Small intestine (tissue), 16 donors: ENCODE measurements at places on chromosomes 11 and 22. TPM values are rescaled to one million over a fixed set of nuclear protein-coding genes. Genes with fewer than 3 reads are reported as not detected.

- DNase-seq: no peak
Observed at GRCh38 chr11:126527651-126528050, 172.2 kb downstream of the ST3GAL4 start.

- peak; percentile 13 for DNase-seq
Observed at GRCh38 chr11:85947431-85948272, 92.5 kb downstream of the CCDC83 start.

DNA sequence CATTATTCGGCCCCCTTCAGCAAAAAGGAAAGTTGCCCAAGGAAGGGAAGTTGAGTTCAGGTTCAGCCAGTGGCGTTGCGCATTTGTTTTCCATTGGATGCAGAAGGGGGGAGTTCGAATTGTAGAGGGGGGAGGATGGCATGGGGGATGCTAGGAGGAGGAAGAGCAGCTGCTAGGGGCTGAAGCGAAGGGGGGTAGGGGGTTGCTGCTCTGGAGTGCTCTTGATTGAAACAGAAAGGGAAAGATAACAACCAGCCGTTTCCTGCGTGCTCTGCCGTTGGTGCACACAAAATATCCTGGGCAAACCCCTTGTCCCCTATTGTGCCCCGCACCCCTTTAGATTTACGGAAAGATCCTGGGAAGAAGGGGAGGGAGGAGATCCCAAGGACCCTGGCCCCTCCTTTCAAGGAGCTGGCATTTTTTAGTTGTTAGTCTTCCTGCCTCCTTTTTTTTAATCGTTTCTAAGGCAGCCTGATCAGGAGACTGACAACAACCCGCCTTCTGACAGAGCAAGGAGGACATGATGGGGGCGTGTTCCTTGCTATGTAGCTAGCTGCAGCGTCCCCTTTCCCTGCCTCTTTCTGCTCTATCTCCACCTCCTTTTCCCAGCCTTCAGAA is 2.1 kb downstream of the KMT2A start:
- peak; percentile 80 for DNase-seq

DNA sequence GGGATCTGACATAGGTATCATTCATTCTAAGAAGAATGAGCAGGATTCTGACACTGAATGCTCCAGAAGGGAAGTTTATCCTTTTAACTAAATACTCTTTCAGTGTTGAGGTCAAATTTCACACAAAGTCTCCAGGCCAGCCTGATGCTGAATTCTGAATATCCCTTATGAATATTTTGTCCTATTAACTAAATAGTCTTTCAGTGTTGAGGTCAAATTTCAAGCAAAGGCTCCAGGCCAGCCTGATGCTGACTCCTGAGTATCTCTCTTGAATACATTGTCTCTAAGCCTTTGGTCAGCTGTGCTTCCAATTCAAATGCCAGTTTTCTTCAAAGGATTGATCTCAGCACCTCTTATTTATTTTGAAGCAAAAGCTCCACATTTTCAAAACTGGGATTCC is 676.8 kb downstream of the NTM start:
- DNase-seq: no peak

DNA sequence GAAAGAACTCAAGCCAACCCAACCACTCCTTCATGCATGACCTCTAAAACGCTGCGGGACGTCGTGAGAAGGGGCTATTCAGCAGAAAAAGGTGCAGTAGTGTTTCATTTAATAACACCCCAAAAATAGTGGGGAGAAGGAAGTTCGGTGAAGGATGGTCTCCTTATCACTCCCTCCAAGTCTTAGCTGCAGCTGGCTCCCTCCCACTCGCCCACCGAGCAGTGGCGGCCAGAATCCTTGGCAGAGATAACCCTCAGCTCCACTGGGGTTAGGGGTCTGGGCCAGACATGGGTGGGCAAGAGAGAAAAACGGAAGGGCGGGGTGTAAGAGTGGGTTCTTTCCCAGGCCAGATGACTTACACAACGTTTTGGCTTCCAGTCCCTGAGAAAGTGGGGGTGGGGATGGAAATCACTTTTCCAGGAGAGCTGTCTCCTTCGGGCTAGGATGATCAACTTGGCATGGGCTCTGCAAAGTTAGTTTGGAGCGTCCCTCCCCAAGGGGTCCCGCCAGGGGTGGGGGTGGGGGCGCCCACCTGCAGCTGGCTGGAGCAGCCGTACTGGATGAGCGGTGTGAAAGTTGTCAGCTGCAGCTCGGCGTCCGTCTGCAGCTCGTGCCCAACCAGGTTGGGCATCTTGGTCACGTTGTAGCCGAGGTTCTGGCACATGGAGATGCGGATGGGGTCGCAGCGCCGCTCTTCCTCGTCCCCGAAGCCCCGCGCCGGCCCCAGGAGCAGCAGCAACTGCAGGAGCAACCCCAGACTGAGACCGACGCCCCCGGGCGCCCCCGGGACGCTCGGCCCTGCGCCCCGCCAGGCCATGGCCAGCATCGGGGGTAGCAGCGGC is 705 bp downstream of the FZD4 start:
- DNase-seq: peak; percentile 42

GRCh38 chr11:121131656-121132055 is 30.6 kb downstream of the TECTA start:
- no peak for DNase-seq

- no peak for DNase-seq
Observed at GRCh38 chr22:41152902-41153301, 52.2 kb upstream of the L3MBTL2 start.

GRCh38 chr22:45923835-45924234 is 53.1 kb downstream of the WNT7B start:
- DNase-seq: no peak

GRCh38 chr11:83280256-83280655 is 5.9 kb downstream of the CCDC90B start:
- no peak for DNase-seq

GRCh38 chr22:23151827-23152226 is 6.5 kb downstream of the RAB36 start:
- DNase-seq: no peak

- DNase-seq: no peak
Observed at GRCh38 chr11:87604350-87604749, 566.6 kb downstream of the TMEM135 start.

Gene SAC3D1
- polyA plus RNA-seq: 10.9 TPM

Gene CFAP300
- polyA plus RNA-seq: 2.5 TPM

Gene ZNF143
- 19.2 TPM for polyA plus RNA-seq

Gene PI4KA
- polyA plus RNA-seq: 41.8 TPM
